ENCODE measurements at places on chromosomes 1 and 21.

DNA sequence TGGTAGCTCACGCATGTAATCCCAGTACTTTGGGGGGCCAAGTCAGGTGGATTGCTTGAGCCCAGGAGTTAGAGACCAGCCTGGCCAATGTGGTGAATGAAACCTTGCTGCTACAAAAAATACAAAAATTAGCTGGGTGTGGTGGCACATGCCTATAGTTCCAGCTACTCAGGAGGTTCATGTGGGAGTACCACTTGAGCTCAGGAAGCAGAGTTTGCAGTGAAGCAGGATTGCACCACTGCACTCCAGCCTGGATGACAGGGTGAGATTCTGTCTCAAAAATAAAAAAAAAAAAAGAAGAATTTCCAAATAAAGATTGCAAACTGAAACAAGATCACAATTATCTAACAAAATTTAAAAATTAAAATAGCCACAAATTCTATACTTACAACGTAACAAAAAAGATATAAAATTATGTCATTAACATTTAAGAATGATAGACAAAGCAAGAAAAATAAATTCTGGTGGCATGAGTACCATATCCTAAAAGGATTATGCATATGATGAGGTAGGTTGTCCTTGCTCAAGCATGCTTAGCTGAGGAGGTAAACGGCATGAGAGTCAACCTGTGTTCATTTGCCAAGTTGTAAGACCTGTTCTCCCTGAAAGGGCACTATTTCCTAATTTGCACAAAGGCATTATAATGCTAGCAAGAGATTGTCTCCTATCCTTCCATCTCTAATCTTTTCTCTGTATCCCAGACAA, 20.2 kb downstream of the IPP start:
- DNase-seq, result no peak

GRCh38 chr1:15616373-15617172, 685 bp upstream of the DDI2 start:
- DNase-seq, result no peak

GRCh38 chr1:209454340-209454994, 129.0 kb upstream of the CAMK1G start:
- no peak for DNase-seq

DNA sequence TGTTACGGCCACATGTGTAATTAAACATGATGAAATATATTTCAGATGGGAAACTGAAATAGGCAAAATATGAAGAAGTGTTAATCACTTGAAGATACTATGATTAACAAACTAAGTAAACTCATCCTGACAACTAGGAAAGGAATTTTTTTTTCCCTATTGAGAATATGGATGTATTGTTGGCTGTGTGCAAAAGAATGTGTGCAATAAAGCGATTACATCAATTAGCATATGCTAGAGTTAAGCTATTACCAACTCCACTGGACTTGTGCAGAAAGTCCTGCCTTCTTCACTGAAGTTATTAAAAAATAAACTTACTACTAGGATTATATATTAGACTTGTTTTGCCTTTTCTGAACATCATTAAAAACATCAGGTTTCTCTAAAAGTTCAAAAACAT, 143.2 kb upstream of the DMRTA2 start:
- no peak for DNase-seq

DNA sequence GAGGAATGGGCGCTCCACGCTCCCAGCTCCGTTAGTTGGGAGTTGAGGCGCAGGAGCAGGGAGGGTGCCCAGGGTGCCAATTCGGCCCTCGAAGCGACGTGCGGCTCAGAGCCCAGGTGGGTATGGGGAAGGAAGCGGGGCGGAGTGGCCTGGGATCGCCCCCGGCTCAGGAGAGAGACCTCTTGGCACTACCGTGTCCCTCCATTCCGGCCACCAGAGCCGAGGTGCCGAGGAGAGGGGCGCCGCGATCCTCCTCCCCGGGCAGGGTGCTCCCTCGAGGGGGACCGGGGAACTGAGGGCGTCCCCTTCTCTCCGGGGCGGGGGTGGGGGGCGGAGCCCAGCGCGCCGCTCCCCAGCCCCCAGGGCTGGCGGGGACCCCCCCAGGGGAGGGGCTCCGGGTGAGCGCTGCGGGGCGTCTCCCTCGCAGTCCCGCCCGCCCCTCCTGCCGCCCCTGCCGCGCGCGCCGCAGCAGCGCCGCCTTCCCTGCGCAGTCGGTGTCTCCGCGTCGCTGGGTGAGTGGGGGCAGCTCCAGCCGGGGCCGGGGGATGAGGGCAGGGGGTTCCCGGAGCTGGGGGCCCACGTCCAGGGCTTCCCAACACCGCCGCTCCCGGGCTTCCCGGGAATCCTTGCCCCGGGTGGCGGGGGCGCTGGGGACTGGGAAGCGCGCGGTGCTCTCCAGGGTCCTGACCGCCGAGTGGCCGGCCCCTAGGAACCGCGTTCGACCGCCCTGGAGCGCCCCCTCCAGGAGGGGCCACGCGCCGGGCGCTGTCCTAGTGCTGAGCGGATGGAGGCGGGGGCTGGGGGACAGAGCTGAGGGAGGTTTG, at the start of gene HPCA:
Gene HPCA (plus strand): TSS at position 488 of the 824 bp plus-strand sequence. CDS start 2,408 bp downstream, outside the sequence.
- no peak for DNase-seq

- no peak for DNase-seq
Measured at GRCh38 chr1:153447498-153448170, 12.8 kb downstream of the S100A7 start.

DNA sequence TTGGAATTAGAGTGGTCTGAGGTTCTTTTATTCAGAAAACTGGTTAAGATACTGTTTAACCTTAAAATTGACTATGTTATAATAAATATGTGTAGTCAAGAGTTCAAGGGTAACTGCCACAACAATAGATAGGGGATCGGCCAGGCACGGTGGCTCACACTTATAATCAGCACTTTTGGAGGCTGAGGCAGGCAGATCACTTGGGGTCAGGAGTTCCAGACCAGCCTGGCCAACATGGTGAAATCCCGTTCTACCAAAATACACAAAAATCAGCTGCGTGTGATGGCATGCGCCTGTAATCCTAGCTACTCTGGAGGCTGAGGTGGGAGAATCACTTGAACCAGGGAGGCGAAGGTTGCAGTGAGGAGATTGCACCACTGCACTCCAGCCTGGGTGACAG, 39.5 kb downstream of the PDC start:
- DNase-seq, result no peak

DNA sequence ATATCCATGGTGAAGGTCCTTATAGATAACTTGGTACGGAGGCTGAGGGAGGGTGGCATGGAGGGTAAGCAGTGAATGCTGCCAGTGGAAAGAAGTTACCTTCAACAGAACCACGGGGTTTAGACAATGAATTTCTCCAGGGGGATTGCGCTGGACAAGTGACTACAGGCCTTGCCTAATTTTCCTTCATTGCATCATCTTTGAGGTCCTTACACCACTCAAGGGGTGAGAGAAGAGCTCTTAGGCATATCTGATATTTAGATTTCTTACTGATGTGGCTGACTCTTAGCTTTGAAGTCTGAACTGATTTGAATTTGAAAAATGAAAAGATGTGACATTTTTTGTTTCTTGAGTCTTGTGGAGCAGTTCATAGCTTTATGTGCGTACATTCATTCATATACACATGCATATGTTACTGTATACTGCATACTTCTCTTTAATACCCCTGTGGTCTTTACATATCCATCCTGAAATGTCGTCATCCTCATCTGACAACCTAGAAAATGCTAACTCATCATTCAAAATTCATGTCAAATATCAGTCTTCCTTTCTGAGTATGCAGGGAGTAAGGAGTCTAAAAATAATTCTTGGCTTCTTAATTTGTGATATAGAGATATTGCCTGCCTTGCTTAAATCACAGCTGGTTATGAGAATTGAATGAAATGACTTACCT, 63.6 kb downstream of the DNM3 start:
- DNase-seq, result no peak

GRCh38 chr1:164706606-164706987, 147.6 kb downstream of the PBX1 start:
- no peak for DNase-seq

- no peak for DNase-seq
Measured at GRCh38 chr1:37040773-37041172, 6.5 kb upstream of the GRIK3 start.

Measured in activated CD4-positive, CD25-positive, alpha-beta regulatory T cell treated with anti-CD3 and anti-CD28 coated beads, Interleukin-2, amount 50 U/mL, for 72 hours (primary cell).